ENCODE measurements at places on chromosomes 2 and 18.

DNA sequence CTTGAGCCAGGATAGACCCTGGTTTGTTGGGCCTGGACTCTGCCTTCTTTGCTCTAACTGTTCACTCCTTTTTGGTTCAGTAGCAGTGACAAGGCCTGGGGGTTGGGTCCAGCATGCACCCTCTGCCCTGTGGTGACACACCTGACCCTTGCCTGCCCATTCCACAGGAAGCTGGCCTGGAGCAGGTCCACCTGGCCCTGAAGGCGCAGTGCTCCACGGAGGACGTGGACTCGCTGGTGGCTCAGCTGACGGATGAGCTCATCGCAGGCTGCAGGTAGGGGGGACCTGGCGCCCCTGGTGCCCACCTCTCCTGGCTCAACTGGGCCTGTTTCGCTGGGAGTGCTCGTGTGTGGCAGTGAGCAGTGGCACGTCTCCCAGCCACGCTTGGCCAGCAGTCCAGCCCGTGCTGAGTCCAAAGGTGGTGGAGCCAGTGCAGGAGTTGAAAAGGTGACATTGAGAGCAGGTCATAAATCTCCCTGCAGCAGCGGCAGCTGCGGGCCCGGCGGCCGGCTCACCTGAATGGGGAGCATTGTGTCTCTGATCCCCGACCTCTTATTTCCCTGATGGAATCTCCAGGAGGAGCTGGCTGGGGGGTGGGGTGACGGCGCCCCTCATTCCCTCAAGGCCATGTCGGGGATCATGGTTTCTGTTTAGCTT is 102.6 kb downstream of the DYSF start:
- DNase-seq = no peak

- DNase-seq = no peak
These were observed 36.5 kb upstream of the CDH19 start for GRCh38 chr18:66640431-66640830.

- no peak for DNase-seq
These were observed 60.6 kb downstream of the MTCL1 start for GRCh38 chr18:8765783-8766463.

DNA sequence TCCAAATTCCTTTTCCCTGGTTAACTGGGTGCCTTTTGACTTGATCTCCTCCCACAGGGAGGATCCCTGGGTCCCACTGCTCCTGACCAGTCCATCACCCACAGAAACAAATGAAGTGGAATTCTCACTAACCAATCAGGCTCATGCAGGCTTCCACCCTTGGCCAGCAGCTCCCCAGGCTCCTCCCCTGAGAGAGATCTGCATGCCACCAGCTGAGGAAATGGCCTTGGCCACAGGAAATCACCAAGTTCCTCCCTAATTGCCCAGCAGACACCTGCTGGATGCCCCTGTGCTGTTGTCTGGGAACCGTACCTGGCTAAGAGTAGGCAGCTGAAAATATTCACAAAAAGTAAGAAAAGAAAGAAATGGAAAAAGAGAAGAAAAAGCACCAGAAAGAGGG is 207.4 kb downstream of the NCK2 start:
- DNase-seq = no peak

- no peak for DNase-seq
These were observed 21.7 kb downstream of the LBH start for GRCh38 chr2:30252723-30253701.

All from NCI-H2081 treated with DMSO at 0.1 percent for 48 hours (cell line).